ENCODE measurements at places on chromosomes 4 and X.
A peak's percentile ranks its signal among the peaks of the same experiment; 100 is the strongest.

- DNase-seq: no peak
- no peaks in the 10 kb centered on the region for H3K4me1 ChIP-seq
- H3K4me3 ChIP-seq: no peak overlapping the region
- H3K36me3 ChIP-seq: no peaks in the 10 kb centered on the region
- H3K27ac ChIP-seq: no peak overlapping the region
Measured at GRCh38 chr4:143320113-143320512, 16.6 kb upstream of the GAB1 start.

- no peaks in the 10 kb centered on the region for H3K36me3 ChIP-seq
- no peak overlapping the region for H3K4me3 ChIP-seq
- H3K4me1 ChIP-seq: no peaks in the 10 kb centered on the region
- DNase-seq: no peak
- H3K27ac ChIP-seq: no peak overlapping the region
- H3K27me3 ChIP-seq: peaks cover 6% of the 10 kb centered on the region
Measured at GRCh38 chrX:19742826-19743225, 144.6 kb downstream of the SH3KBP1 start.

- no peaks in the 10 kb centered on the region for H3K4me1 ChIP-seq
- no peak overlapping the region for H3K27ac ChIP-seq
- no peak for DNase-seq
- H3K36me3 ChIP-seq: no peaks in the 10 kb centered on the region
Measured at GRCh38 chr4:85740431-85740861, 265.5 kb downstream of the ARHGAP24 start.

DNA sequence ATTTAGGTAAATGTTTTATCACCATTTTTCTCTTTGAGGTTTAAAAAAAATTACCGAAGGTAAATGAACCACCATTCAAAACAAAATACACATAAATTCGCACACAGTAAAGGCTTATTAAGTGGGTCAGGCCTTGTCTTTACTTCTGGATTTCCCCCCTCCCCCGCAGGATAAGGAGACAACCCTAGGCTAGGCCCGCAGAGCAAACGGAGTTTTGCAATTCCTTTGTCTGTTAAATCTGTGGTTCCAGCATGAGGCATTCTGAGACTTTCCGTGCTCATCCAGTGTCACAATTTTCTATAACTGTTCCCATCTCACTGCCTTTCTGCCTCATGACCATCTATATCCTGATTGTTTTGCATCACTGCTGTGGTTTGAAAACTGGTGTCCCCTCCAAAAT lies 307.4 kb downstream of the DCHS2 start:
- no peak for DNase-seq
- H3K36me3 ChIP-seq: no peaks in the 10 kb centered on the region
- H3K4me1 ChIP-seq: peaks cover 6% of the 10 kb centered on the region

- no peaks in the 10 kb centered on the region for H3K27me3 ChIP-seq
- H3K36me3 ChIP-seq: peaks cover 14% of the 10 kb centered on the region
- H3K27ac ChIP-seq: peak overlapping the region; percentile 24
- H3K4me3 ChIP-seq: no peak overlapping the region
- DNase-seq: no peak
Measured at GRCh38 chr4:55866290-55866907, 13.0 kb downstream of the EXOC1 start.

DNA sequence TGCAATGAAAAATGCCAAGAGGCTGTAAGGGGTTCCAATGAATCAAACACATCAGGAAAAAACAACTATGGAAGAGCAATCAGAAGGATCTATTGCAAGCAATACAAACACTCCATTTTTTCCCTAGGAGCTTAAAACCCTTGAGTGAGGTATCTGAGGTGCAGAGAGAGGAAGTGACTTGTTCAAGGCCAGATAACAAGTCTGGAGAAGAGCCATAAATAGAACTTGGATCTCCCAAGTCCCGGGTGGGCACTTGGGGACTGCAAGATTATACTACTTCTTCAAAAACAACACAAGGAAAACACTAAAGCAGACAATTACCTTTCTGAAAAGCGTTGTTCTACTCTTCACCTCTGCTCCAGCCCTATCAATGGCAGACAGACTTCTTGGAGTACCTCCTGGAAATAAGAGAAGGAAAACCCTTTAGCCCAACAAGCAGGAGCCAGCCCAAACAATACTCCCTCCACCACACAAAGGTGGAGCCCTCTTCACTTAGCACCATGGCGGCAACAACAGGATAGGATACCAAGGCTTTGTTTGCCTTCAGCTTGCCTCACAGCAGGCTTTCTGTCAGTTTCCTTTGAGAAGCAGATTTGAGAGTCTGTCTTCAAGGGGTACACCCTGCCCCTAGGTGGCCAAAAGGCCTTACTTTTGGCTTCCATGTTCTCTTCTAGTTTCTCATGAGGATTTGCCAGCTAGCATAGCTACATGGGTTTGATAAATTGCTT lies 26.0 kb downstream of the AIFM1 start:
- peaks cover 21% of the 10 kb centered on the region for H3K36me3 ChIP-seq
- no peak overlapping the region for H3K27ac ChIP-seq
- H3K27me3 ChIP-seq: no peaks in the 10 kb centered on the region
- no peaks in the 10 kb centered on the region for H3K4me1 ChIP-seq

- no peak for DNase-seq
- no peaks in the 10 kb centered on the region for H3K4me1 ChIP-seq
- no peaks in the 10 kb centered on the region for H3K36me3 ChIP-seq
- H3K27me3 ChIP-seq: no peaks in the 10 kb centered on the region
- no peak overlapping the region for H3K4me3 ChIP-seq
- no peak overlapping the region for H3K27ac ChIP-seq
Measured at GRCh38 chr4:28221536-28221935, 1360.9 kb downstream of the STIM2 start.

- no peak for DNase-seq
- no peaks in the 10 kb centered on the region for H3K4me1 ChIP-seq
- no peaks in the 10 kb centered on the region for H3K36me3 ChIP-seq
- no peak overlapping the region for H3K4me3 ChIP-seq
- no peaks in the 10 kb centered on the region for H3K27me3 ChIP-seq
- H3K27ac ChIP-seq: no peak overlapping the region
Measured at GRCh38 chr4:85168234-85168834, 201.8 kb upstream of the WDFY3 start.

DNA sequence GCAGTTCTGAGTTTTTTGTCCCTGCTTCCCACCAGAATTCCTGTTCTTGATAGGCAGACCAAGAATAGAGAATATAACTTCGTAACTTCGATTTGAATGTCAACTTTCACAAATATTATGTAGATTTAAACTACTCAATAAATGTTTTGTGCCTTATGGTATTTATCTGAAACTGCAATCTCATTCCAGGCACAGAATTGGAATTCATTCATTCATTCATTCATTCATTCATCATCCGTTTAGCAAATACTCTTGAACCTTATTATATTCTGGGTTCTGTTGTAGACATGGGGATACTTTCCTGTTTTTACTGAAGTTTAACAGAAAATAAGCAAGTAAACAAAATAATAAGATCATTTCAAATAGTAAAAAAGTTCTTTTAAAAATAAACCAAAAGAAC lies 324.4 kb downstream of the UNC5C start:
- DNase-seq: no peak
- peaks cover 18% of the 10 kb centered on the region for H3K36me3 ChIP-seq
- no peak overlapping the region for H3K27ac ChIP-seq
- peaks cover 7% of the 10 kb centered on the region for H3K27me3 ChIP-seq
- no peak overlapping the region for H3K4me3 ChIP-seq
- peaks cover 33% of the 10 kb centered on the region for H3K4me1 ChIP-seq

DNA sequence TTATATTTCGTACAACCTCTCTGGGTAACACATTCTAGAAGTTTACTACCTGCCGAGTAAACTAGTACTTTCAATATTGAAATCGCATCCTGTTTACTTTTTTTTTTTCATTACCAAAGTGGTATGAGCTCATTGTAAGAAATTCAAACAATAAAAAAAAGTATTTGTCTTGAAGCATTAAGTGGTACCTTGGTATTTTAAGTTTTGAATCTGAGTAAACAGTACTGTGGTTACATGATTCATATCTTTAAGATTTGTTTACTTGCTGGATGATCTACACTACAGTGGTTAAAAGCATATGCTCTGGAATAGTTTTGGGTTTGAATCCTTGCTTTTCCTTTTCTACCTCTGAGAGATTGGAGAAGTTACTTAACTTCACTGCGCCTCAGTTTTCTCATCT lies 3.8 kb upstream of the MMGT1 start:
- no peak for DNase-seq
- peaks cover 9% of the 10 kb centered on the region for H3K4me1 ChIP-seq
- H3K27me3 ChIP-seq: no peaks in the 10 kb centered on the region
- no peaks in the 10 kb centered on the region for H3K36me3 ChIP-seq

GRCh38 chrX:148185631-148186030 lies 204.5 kb downstream of the FMR1NB start:
- H3K4me3 ChIP-seq: no peak overlapping the region
- H3K4me1 ChIP-seq: no peaks in the 10 kb centered on the region
- DNase-seq: no peak
- no peak overlapping the region for H3K27ac ChIP-seq
- no peaks in the 10 kb centered on the region for H3K36me3 ChIP-seq

DNA sequence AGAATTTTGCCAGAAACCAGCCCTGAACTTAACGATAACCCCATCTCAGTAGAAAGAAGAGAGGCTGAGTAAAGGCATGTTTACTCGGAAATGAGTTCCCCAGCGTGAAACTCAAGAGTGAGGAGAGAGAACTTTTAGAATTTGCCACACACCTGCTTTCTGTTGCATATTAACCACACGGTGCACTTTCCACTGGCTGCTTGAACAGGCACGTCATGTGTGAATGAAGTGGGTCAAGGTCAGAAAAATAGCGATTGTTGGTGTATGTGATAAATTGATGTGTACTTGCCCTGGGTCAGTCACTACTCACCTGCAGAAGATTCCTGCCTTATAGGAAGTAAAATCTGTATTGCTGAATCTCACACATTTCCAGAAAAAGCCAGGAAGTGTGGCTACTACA lies 395.7 kb downstream of the TRIML1 start:
- no peak for DNase-seq
- H3K27me3 ChIP-seq: peaks cover 9% of the 10 kb centered on the region
- H3K27ac ChIP-seq: no peak overlapping the region
- H3K4me1 ChIP-seq: no peaks in the 10 kb centered on the region
- no peak overlapping the region for H3K4me3 ChIP-seq

- no peaks in the 10 kb centered on the region for H3K27me3 ChIP-seq
- H3K36me3 ChIP-seq: no peaks in the 10 kb centered on the region
- no peak for DNase-seq
- no peaks in the 10 kb centered on the region for H3K4me1 ChIP-seq
- no peak overlapping the region for H3K4me3 ChIP-seq
- no peak overlapping the region for H3K27ac ChIP-seq
Measured at GRCh38 chrX:85309717-85310116, 65.9 kb downstream of the ZNF711 start.

DNA sequence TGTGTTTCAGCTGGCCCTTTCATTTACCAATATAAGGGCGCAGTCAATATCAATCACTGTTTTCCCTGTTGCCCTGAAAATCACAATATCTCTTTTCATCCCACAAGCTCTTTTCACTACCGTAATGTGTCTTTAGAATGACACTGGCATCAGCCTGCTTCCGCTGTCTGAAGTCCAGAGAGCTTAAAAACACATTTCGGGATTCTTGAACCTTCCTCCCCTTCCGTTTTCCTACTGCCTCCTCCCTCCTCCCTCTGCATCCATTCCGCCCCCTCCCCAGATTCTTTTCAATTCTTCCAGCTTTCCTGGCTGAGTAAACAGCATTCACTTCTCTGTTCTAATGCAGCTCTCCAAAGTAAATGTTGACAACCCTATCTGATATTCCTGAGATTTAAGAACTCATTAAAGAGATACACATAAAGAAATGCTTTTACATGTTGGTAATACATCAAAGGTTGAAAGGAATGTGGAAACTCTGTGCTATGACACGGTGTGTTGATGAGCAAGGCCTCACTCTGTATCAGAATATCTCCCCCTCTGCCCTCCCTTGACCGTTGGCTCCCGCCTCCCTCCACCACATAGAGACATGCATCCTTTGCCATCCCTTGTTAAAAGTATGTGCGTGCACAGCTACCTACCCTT lies 83.5 kb upstream of the SPRY1 start:
- no peak for DNase-seq
- no peaks in the 10 kb centered on the region for H3K27me3 ChIP-seq
- no peak overlapping the region for H3K4me3 ChIP-seq
- no peak overlapping the region for H3K27ac ChIP-seq
- H3K36me3 ChIP-seq: peaks cover 17% of the 10 kb centered on the region

GRCh38 chrX:96424007-96424406 lies 260.6 kb upstream of the DIAPH2 start:
- H3K36me3 ChIP-seq: no peaks in the 10 kb centered on the region
- no peaks in the 10 kb centered on the region for H3K27me3 ChIP-seq
- no peak for DNase-seq
- H3K4me1 ChIP-seq: no peaks in the 10 kb centered on the region
- H3K4me3 ChIP-seq: no peak overlapping the region

DNA sequence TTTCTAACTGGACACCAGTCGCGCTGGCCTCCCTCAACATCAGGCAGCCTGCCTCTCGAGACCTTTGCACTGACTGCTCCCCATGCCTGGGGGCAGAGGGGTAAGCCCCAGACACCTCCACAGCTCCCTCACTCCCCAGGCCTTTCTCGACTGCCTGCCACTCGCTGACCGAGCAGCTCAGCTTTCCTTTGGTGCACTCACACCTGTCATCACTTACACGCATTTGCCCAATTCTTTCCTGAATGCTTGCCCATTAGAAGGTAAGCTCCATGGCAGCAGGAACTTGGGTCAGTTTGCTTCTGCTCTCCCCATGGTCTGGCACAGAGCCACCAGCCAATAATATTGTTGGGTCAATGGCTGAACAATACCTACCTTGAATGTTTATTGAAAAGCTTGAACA lies 32.2 kb upstream of the PROM1 start:
- no peak overlapping the region for H3K4me3 ChIP-seq
- peaks cover 22% of the 10 kb centered on the region for H3K27me3 ChIP-seq
- H3K27ac ChIP-seq: no peak overlapping the region
- DNase-seq: peak; percentile 20
- no peaks in the 10 kb centered on the region for H3K4me1 ChIP-seq
- no peaks in the 10 kb centered on the region for H3K36me3 ChIP-seq

DNA sequence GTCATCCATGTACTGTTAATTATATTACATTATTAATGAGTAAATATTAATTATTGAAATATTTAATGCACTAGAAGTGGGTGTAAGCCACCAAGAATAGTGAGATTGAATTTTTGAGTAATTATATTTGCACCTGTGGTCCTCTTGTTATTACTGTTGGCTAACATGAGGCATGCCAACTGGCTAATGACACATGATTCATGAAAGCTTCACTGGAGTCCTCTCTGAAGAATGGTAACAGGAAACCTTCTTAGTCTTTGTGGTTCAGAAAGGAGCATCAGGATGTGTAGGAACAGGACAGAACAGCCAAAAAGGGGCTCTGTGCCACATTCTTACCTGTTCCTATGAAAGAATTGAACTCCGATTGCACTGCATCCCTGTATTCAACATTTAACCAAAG lies 65.2 kb downstream of the SLC4A4 start:
- no peak overlapping the region for H3K4me3 ChIP-seq
- H3K27ac ChIP-seq: no peak overlapping the region
- peaks cover 16% of the 10 kb centered on the region for H3K4me1 ChIP-seq
- no peak for DNase-seq
- H3K36me3 ChIP-seq: peaks cover 11% of the 10 kb centered on the region

- no peak overlapping the region for H3K27ac ChIP-seq
- DNase-seq: no peak
- no peaks in the 10 kb centered on the region for H3K36me3 ChIP-seq
- H3K27me3 ChIP-seq: no peaks in the 10 kb centered on the region
Measured at GRCh38 chrX:149521438-149521837, 16.3 kb upstream of the IDS start.
